Activated CD4-positive, alpha-beta T cell treated with anti-CD3 and anti-CD28 coated beads, Interleukin-10, Interleukin-2, amounts not matched to agents 100 ng/mL and 50 ng/mL, durations not matched to agents 16 hours and 8 hours (primary cell): ENCODE measurements at places on chromosomes 6 and 20.

DNA sequence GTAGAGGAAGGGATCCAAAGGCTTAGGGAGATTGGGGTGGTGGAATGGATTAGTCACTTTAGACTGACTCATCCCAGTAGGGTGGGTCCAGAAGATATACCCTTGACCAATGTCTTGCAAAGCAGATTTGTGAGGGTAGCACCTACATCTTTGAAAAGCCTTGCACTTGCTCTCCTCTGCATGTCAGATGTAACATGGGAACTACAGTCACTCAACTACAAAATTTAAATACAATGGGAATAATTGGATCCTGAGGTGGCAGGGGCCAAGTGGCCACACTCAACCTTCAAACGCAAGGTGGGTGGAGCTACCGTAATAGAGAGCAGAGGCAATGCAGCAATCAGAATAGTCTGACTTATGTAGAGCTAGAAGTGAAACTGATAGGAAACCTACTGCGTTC, 71.2 kb downstream of the ME1 start:
- no peak for DNase-seq

DNA sequence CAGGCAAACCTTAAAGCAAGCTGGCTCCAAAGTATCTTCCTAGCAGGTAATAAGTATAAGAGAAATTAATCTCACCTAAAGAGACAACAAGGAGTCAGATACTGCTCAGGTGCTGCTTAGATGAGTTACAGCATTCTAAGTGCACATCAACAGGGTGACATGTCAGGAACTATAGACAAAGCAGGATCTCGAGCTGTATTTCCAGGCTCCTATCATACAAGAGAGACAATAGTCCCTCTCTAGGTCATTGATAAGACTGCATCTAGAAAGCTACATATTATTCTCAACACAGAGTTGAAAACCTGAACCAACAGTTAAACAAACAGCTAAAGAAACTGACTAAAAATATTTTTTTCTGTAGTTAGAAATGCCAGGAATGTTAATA, 3.9 kb downstream of the PTPRK start:
- DNase-seq, result no peak

GRCh38 chr20:8272766-8273165, 140.7 kb downstream of the PLCB1 start:
- DNase-seq, result no peak

- no peak for DNase-seq
Observed at GRCh38 chr6:395432-396125, 4.0 kb downstream of the IRF4 start.

GRCh38 chr6:88983532-88983931, 20.1 kb upstream of the RNGTT start:
- no peak for DNase-seq

DNA sequence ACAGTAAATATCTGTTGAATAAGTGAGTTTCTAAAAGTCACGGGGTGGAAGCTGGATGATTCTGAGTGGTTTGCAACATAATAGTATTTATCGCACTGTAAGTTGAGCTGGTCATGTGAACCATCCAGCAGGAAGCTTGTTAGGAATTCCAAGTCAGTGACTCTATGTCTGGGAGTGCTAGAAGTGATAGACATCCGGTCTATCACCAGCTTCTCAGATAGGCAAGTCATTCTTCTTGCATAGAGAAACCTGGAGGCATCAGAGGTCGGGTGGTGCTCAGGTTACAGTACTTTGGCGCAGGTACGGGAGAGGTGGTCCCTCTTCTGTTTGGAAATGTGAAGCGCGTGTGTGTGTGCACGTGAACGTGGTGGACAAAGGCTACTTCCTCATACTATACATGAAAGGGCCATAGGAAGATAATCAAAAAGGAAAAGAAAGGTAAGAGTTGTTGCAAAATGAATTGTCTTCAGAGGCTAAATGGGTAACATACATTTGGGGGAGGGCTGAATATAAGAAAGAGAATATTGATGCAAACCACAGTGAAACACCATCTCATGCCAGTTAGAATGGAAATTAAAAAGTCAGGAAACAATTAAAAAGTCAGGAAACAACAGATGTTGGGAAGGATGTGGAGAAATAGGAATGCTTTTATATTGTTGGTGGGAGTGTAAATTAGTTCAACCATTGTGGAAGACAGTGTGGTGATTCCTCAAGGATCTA, 299.3 kb upstream of the ZFP64 start:
- DNase-seq, result no peak

DNA sequence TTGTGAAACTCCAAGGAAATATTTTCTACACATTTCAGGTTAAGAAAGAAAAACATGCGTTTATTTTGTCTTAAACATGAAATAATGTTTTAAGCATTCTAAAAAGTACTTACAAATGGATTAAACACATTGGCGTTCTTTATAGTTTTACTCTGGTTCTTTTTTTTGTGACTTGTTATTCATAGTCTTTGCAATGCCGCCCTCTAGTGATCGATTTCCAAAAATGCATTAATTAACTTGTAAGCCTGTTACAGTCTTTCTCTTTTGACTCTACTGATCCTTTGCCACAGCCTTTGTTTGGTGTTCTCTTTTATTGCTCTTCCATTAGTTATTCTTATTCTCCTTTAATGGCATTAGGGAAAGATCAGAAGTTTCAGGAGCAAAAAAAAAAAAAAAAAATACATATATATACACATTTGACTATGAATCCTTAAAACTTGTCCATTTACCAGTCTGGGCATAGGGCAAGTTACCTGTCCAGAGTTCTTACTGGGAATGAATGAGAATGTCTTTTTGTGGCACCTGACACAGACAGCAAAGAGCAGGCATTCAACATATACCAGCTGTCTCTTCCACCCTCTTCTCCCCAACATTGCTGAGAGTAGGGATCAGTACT, 59.9 kb downstream of the MACROD2 start:
- peak; percentile 44 for DNase-seq

GRCh38 chr6:9468277-9468676, 946.6 kb downstream of the TFAP2A start:
- DNase-seq, result no peak

DNA sequence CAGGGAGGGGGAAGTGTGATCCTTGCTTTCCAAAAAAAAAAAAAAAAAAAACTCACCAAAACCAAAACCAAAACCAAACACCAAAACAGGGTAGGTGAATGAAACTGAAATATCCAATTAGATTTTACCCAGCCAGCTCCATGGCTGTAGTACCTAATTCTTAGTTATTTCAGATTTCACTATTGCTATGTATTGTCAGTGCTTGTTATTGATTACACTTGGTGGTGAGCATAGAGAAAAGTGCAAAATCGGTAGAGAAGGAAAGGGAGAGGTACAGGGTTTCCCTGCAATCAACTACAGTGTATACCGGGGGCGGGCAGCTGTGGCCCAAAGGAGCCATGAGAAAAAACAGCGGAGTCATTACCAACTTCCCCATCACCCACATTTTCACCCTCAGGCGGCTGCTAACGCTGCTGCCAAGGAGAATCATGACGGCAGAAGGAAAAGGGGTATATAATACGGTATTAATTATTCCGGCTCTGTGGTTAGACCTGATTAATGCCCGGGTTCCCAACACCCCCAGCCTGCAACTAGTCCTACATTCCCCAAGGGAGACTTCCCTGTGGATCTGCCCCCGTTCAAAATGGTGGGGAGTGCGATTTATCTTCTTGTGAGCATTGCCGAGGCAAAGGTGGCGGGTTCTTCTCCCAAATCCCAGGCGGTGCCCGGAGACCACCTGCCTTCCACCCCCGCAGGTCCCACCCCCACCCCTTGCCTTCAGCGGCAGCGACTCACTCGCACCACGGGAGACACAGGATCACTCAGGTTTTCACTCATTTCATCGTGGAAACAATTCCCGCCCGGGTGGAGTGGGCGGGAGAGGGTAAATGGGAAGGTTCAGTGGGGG, at the start of gene C6orf62:
TSS of gene C6orf62 (minus strand) at position 30 of the 847 bp plus-strand sequence. CDS start 486 bp downstream, outside the sequence.
- DNase-seq, result peak; percentile 69

DNA sequence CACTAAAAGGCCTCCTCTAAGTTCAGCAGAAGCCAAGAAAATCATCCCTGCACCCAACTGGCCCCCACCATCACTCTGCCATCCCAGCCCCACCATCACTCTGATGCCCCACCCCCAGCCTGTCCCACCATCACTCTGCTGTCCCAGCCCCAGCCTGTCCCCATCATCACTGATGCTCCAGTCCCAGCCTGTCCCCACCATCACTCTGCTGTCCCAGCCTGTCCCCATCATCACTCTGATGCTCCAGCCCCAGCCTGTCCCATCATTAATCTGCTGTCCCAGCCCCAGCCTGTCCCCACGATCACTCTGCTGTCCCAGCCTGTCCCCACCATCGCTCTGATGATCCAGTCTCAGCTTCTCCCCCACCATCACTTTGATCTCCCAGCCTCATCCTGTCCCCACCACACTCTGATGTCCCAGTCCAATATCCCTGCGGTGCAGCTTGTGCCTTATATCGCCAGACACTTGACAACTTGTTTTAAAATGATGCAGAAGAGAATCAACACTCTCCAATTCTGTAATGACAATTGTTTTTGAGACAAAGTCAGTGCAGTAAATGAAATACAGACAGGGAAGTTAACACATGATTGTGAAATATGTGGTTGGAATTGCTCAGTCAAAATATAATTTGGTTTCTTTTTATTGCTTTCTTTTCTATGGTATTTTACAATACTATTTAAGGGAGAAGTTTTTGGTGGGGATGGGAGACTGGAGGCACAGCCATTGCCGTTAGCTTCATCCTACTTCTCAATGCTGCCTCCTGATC, 100.8 kb downstream of the TNFAIP3 start:
- DNase-seq, result peak; percentile 22

DNA sequence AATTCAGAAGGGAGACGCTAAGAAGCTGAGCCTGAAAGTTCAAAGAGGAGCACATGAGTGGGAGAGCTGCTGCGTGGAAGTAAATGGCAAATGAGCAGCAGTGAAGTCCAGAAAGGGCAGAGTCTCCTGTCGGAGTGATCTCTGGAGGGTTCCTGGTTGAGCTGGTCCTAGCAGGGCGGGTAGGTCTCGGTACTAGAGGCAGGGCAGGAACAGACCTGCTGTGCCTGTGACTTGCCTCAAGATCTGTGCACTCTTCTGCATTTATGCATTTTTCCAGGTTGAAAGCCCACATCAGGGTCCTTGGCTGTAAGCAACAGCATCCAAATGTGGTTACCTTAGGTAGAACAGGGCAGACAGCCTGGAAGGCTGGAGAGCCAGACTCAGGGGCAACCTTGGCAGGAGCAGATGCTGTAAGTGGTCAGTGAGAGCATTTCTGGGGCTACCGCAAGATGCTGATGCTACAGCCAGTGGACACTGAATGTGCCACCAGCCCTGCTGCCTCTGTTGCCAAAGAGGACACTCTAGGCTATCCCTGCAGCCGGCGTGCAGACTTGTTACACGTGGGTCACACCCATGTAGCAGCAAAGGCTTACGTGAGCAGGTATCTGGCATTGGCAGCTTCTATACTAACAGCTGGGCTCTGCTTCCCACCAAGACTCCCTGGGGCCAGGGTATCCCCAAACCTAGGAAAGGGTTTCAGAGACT, 8.4 kb downstream of the DUSP22 start:
- DNase-seq, result no peak

- DNase-seq, result no peak
Observed at GRCh38 chr6:87408721-87409155, 966 bp downstream of the CFAP206 start.

DNA sequence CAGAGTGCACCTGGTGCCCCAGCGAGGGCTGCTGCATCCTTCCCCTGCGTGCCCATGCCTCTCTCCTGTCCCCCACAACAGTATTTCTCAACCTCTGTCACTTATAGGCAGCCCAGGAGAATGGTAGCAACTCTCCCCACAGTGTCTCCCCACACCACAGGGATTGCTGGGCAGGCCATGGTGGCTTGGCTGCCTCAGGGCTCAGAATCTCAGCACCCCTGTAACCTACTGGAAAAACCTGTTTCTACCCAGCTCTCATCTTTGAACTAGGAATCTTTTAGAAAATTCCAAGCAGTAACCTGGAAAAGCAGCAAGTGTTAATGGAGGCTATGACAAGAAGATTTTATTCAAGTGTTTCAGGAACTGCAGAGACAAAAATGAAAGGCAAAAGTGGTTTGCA, 38.0 kb downstream of the CD164 start:
- no peak for DNase-seq

DNA sequence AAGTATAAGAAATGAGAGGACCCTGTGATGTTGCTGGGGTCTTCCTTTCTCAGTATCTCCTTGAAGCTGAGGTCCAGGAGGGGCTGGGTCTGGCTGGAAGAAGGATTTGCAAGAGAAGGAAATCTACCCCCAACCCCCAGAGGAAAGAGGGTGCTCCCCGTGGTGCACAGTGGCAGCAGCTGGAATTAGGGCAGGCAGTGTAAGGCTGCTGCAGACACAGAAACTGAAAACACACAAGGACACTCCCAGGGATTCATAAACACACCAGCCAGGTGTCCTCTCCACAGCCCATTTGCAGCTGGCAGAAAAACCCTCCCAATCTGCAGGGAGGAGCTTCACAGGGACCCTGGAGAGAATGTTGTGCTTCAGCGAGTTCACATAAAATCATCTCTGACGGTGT, 297.2 kb downstream of the CDH26 start:
- DNase-seq, result no peak

DNA sequence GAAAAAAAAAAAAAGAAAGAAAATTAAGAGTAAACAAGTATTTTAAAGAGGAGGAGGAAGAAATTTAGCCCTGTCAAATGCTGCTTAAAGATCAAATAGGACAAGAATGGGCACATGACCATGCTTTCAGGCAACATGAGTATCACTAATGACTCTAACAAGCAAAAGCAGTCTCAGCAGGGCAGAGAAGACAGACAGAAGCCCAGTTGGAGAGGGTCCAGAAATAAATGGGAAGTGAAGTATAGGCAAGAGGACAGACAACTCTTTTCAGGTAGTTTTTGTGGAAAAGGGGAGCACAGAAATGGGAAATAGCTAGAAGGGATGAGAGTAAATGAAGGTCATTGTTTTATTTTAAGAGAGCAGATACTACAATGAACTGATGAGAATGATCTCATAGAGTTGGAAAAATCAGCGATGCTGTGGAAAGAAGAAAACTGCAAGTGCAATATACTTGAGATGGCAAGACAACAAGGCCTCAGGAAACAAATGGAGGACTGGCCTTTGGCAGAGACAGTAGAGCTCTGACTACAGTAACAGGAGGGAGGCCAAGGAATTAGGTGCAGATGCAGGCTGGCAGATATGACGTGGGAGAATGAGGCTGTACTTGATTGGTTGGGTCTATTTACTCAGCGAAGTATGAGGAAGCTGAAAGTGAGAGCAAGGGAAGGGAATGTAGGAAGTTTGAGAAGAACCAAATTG, 40.3 kb downstream of the KIF6 start:
- DNase-seq, result no peak

DNA sequence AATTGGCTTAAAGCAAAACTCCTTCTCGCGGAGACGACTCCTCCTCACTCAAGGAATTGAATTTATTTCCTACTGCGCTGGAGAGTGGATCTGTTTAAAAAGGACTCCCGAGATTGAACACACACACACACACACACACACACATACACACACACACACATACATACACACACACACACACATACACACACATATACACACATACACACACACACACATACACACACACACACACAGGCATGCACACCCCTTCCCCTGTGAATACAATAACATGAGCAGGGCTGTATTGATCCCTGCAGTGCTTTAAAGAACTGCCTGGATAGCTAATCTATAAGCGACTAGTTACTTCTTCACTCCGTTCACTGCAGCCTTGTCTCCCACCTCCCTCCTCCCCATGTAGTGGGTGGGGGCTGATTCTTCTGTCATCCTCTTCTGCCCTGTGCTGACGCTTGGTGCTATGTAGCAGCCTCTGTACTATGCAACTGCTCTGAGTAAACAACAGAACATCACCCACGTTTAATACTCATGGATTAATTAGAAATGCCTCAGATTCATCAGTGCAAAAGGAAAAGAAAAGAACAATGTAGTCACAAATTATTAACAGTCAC, 549.0 kb downstream of the CDH26 start:
- DNase-seq, result no peak
